Activated naive CD4-positive, alpha-beta T cell (primary cell): ENCODE measurements at places on chromosomes 2 and 18.

DNA sequence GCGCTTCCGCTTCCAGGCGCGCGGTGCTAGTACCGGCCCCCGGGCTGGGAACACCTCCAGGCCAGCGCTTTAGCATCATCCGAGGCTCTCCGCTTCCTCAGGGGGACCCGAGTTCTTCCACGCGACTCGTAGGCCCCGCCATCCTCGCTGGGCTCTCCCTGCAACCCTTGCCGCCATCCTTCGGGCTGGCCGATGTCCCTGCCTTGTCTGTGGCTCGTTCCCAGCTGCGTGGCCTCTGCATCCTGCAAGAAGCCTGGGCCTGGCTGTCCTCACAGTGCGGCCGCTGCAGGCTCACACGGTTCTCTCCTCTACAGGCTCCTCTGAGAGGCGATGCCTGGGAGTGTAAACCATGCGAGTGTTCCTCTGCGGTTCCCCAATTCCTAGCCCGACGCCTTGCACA, 98.6 kb upstream of the PXDN start:
- DNase-seq = no peak

GRCh38 chr18:58943896-58944295, 79.2 kb downstream of the ZNF532 start:
- no peak for DNase-seq

- no peak for DNase-seq
Observed at GRCh38 chr2:182891611-182892010, 25.2 kb upstream of the FRZB start.

DNA sequence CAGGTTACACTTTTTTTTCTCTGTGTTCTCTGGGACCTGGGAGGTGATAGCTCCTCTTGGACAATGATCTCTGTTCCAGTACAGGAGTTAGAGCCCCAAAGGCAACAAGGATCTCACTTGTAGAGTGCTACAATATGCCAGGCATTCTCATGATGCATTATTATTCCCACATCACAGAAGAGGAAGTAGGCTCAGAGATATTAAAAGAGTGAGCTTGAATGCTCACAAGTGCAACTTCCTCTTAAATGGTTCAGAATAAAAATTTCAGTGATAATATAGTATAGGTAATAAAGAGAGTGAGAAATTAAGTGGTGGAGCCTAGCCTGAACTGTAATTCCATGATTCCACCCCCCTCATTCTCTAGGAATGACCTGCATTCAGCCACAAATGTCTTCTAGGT, 21.4 kb downstream of the POLE4 start:
- DNase-seq = no peak

DNA sequence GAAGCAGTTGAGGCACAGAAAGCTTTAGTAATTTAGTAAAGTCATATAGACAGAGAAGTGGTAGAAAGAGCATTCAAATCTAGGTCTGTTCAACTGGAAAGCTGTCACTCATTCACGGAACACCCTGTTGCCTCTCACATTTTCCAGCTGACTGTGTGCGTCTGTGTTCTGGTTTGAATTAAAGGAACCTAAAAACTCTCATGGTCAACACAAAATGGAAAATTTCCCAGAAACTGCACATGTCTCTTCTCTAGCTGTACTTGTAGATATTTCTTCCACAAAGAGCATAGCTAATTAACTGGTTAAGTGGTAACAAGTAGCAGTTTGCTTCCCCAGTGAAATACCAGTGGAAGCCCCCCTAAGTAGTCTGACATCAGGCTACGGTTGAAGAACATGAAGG, 390.8 kb downstream of the TGIF1 start:
- no peak for DNase-seq

GRCh38 chr2:230921806-230922595, 3.0 kb downstream of the GPR55 start:
- DNase-seq = no peak

DNA sequence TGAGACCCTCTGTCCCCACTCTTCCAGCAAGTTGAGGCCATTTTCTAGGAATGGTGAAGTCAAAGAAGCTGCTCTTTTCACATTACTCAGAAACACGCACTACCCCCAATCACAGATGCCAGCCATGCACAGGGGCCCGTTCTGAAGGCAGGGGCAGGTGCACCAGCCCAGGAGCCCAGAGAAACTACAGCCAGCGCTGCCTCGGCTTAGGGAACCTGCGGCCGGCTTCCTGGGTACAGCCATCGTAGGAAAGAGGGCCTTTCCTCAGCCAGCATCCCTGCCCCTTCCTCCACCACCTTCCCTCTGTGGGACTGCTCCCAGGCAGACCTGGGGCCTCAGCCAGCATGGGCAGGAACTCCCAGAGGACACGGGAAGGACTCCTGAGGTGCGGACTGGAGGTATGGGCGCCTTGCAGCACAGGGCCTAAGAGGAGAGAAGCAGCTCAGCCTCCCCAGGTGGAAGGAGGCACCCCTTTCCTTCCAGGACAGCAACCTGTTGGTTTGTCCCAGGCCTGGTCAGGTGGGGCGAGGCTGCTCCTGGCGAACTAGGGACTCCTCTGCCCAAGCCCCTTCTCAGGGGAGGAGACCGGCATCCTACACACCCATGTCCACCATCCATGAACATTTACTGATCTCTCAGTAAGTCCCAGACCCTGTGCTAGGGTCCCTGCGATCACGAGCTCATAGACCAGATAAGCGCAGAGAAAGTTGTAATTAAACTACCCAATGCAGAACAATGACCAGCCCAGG, 99.0 kb upstream of the ID2 start:
- DNase-seq = no peak

DNA sequence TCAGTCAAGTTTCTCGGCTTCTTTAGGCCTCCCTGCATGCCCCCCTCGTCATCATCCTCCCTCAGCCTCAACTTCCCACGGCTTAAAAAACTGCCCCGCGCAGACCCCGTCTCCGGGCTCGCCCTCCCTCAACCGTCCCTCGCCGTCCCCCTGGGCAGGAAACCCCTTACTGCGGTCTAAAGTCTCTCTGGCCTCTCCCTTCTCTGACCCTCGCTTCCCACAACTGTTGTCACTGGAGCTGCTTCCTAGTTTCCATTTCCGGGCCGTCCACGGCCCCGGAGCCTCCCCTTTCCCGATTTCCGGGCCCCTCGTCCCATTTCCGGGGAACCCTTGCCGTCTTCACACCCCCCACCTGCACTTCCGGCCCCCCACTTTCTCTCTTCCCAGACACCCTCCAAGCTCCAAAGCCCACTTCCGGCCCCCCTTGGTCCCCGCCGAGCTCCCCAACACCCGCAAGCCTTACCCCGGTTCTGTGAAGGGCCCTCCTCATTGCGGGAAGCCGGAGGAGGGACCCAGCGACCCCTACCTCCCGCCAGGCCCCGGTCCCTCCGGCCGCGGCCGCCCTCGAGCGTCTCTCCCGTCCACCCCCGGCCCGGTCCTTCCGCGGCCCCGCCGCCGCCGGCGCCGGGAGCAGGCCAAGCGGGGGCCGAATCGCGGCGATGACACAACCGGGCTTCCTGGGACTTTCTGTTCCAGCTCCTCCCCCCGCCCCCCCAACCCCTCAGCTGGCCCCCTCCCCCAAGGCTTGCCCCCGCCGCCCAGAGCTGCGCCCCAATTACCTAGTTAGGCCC, 513 bp downstream of the TRIP12 start:
- peak; percentile 42 for DNase-seq

DNA sequence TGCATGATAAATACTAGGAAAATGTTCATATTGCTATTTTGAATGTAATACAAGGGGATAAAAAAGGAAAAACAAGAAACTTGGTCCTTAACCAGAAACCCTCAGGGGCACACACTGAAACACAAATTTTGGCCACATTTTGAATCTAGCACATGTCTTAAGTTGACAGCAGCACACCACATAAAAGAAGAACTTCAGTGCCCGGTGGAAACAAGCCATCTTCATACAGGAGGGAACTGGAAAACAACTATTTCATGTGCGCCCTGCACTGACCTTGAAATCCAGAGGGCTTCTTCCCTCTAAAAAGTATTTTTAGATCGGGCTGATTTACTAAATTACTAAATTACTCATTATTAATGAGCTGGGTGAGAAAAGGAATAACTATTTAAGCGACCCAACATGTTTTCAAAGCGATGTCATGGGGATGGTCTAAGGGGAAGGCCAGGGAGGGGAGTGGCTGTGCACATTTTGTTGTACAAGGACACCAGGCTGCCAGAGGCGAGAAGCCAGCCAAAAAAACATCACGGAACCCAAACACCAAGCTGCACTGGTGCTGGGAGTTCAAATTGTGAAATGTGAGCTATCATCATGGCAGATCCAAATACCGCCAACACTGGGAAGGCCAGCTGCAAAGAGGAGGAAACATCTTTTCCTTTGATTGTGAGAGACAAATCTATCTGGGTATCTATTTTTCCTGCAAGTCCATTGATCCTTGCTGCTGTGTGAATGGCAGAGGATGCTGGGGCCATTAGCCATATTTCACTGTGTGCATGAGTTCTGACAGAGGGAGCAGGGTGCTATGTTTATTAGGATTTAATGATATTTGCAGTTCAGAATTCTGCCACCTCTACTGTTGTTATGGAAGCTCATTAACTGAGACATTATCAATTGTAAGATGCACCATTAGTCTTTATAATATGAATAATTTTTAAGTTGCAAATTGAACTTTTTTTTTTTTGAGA, 150.7 kb upstream of the LMAN1 start:
- DNase-seq = no peak

GRCh38 chr2:213007290-213007838, 144.0 kb downstream of the IKZF2 start:
- no peak for DNase-seq
